Non-pigmented ciliary epithelial cell (primary cell): ENCODE measurements at places on chromosomes 2 and 18.

GRCh38 chr2:141940709-141941108 lies 190.1 kb downstream of the LRP1B start:
- DNase-seq = no peak

DNA sequence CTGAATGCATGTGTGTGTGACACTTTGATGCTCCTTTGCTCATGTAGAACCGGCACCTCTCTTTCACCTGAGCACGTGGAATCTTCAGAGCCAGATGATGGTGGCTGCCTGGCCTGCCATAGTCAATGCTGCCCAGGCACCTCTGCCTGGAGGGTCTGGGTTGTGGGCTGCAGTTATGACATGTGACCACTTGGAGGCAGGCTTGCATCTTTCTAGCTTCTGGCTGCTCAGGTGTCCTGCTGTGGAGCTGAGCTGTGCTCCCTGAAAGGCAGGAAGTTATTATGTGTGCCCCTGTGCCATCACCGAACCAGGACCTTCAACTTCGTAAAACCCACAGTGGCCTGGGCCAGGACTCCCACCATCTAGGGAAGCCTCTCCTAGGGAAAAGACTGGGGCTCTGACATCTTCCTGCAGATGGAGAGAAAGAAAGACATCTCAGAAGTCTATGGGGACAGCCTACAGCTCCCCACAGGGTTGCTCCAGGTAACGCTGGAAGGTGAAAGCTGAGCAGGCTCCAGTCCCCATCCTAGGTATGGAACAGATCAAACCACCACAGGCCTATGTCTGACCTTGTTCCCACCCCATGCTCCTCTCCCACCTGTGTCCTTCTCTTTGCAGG lies 30.2 kb downstream of the PSD4 start:
- DNase-seq = no peak

GRCh38 chr2:96499061-96499960 lies 5.8 kb downstream of the NEURL3 start:
- DNase-seq = no peak

DNA sequence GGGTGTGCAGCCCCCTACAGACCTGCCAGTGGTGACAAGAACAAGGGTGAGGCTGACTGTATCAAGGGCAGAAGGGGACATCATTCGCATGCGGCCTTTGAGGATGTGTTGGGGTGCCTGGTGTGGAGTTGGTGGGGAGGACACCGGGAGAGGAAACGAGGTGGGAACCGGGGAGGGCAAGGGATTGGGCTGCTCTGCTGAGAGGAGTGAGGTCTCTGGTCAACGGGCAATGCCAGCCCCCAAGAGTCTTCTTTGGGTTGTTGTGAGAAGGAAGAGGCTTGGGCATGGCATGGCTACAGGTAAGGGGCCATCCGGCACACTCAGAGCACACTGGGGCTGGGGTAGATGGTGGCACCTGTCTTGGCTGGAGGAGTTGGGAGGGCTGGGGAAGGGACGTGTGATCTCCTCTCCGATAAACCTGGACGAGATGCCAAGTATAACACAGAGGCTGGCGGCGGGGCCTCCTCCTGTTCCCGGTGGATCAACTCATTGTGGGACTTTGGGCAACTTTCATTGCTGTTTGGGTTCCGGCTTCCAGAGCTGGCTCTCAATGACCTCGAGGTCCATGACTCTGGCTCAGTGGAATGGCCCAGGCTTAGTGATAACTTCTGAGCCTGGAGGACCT lies 37.0 kb downstream of the KCNF1 start:
- DNase-seq = no peak

GRCh38 chr2:237617587-237617982 lies 9.8 kb upstream of the LRRFIP1 start:
- DNase-seq = no peak

GRCh38 chr2:159564081-159564480 lies 52.3 kb downstream of the BAZ2B start:
- DNase-seq = no peak

DNA sequence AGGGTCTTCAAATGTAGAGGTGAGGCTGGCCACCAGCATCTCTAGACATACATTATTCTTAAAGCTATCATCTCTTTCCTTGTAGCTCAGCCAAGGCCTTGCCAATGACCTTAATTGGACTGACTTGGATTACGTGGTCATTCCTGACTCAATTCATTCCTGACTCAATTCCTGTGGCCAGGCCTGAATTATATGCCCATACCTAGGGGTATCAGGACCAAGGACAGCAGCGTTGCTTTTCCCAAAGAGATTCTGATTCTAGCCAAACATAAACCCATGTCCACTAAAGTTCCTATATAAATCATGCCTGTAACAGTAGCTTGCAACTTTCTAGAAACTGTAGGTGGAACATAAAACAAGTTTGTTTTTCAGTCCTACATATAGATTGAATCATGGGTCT lies 231.7 kb downstream of the ARL6IP6 start:
- DNase-seq = no peak

DNA sequence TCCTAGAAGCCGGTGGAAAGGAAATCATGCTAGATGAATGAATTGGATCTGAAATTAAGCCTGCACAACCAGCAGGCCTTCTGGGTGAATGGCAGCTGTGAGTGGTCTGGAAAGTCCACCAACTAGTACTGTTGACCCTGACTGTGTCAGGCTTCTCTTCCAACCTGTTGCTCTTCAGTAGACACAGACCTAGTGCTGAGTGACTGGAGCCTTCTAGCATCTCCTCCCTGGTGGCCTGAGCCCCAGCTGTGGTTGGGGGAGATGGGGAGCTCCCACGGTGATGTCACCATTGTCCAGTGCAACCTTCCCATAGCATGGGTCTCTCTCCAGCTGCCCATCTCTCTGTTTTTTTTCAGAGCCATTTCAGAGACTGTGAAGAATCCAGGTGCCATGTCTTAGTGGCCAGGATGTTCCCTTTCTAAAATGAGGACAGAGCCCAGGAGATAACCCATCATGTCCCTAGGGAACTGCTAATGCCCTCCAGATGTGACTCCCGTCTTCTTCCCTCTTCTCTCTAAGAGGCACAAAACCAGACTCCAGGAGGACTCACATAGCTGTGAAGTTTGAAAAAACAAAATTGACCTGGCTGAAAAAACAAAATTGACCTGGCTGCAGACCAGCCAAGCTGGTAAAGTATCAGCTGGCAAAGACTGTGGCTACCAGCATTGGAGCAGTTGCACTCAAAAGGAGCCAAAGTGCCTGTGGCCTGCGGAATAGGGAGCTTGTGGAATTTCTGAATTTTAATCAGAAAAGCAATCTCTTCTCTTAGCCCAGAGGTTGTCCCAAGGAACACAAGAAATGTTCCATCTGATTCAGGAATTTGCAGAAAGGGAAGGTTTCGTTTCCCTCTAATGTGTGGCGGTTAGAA lies 67.4 kb upstream of the RPL31 start:
- no peak for DNase-seq

GRCh38 chr18:59182673-59183072 lies 37.3 kb upstream of the GRP start:
- no peak for DNase-seq

DNA sequence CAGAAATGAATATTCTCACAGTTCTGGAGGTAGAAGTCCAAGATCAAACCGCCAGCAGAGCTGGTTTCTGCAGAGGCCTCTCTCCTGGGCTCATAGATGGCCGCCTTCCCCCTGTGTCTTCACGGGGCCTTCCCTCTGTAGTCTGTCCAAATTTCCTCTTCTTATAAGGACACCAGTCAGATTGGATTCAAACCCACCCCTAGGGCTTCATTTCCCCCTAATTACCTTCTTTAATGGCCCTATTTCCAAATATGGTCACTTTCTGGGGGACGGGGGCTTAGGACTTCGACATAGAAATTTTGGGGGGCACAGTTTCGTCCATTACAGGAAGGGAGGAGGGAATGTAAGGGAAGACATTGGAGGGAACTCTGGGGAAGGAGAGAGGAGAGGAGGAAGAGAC lies 132.6 kb downstream of the DDX1 start:
- DNase-seq = no peak

- DNase-seq = no peak
Measured at GRCh38 chr18:49335677-49336076, 124.8 kb downstream of the DYM start.

DNA sequence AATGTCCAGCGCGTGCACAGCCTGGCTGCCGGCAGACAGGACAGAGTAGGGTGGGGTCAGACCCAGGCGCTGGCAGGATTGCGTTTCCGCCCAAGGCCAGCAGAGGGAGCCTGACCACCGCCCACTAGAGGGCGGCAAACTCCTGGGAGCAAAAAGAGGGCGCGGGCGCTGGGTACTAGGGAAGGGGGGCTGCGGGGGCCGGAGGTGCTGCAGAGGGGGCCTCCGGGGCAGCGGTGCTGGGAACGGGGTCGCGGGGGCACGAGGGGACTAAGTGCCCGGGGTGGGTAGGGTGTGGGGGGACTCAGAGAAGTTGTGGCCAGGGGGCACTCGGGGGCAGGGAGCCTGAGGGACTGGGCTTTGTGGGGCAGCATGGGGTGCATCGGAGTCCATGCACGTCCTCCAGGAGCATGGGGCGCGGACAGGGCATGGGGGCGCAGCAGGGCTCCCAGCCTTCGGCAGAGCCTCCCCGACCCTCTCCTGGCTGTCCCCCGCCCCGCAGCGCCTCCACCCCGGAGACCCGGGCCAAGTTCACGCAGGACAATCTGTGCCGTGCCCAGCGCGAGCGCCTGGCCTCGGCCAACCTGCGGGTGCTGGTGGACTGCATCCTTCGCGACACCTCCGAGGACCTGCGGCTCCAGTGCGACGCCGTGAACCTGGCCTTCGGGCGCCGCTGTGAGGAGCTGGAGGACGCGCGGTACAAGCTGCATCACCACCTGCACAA lies 3.2 kb downstream of the TEKT4 start:
- DNase-seq = no peak

- DNase-seq = no peak
Measured at GRCh38 chr2:2575181-2575577, 244.1 kb upstream of the MYT1L start.

DNA sequence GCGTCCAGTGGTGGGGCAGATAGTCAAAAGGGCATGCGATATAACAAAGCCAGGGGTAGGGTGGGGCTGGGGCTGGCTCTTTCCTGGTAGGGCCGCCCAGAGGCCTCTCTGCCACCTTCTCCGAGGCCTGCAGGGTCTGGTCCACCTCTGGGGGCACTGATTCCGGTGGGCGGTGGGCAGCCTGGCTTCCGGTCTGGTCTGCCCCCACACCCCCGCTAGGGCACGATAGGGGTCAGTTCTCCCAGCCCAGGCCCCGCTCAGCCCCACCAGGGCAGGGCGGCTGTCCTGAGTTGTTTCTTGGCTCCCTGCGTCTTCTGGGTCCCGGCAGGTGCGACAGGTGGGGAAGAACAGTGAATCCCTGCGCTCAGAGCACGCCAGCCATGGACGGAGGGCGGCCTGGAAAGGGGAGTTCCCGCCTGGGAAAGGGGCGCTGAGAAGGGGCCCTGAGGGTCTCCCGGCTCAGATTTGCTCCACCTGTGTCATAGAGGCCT lies 707 bp upstream of the ERFE start:
- no peak for DNase-seq

GRCh38 chr2:8526403-8526696 lies 155.5 kb upstream of the ID2 start:
- no peak for DNase-seq

DNA sequence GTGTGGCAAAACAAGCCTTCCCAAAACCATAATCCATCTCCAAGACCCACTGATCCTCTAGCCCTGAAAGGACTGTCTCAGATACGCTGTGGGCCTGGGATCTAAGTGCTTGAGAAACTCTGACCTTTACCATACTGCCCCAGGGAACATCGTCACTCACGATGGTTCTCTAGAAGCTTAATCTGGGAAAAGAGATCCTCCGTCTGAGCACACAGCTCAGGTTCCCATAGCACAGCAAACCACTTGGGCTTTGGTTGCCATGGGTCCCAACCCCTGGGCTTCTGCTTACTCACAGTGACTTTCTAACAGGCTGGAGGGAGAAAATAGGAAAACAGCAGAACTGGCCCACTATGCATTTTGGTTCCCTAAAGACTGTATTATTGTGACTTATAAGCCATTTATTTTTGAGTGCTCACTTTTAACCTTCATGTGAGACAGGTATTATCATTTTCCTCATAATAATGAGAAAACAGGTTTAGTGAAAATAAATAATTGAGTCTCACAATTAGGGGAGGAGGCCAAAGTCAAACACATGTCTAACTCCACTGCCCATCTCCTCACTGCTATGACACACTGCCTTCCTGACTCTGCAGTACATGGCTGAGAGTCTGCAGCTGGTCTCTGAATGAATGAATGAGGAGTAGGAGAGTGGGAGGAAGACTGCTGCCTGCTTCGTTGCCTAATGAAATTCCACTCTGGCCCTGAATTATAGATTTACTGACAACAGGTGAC lies 46.7 kb downstream of the REEP1 start:
- DNase-seq = no peak

DNA sequence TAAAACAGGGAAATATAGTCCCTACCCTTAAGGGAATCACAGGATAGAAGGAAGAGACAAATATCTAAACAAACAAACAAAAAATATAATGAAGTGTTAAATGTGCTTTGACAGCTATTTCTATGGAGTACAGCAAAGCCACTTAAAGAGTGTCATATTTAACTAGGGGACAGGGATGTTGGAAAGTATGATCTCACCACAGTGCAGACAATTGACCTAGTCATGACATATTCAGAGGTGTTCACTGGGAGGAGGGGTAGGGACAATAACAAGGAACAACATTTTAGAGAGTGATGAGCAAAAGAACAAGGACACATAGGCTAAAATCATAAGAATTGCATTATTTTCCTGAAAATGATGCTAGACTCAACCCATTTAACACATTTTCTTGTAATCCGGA lies 107.5 kb downstream of the TMEM163 start:
- DNase-seq = no peak
